ENCODE measurements at places on chromosomes 1 and 21.
A peak's percentile ranks its signal among the peaks of the same experiment; 100 is the strongest.

DNA sequence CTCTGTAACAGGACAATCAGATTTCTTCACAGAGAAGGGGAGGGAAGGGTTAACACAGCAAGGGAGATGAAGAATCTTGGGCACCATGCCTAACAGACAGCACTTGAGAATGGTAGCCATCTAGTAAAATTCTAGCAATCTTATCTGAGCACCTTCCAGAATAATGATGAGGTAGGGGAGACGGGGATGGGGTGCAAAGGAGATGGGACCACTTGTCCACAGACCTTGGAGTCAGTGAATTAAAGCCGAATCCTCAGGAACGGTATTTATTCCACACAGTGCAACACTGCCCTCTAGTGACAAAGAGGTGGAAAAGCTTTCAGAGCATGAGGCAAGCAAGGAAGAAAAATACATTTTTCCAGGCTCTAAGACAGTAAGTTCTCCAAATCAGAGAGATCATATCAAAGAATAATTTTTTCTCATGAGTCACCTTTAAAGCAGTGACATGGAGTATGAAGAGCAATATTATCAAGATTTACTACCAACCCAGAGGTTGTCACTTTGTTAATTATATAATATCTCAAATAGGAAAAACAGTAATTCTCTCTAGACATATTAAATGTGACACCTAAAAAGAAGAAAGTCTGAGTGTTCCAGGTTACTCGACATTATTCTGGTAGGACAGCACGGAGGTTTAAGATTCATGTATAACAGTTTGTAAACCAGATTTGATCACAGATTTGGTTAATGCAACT, 43.3 kb upstream of the LPAR3 start:
- peak; percentile 46 for DNase-seq

DNA sequence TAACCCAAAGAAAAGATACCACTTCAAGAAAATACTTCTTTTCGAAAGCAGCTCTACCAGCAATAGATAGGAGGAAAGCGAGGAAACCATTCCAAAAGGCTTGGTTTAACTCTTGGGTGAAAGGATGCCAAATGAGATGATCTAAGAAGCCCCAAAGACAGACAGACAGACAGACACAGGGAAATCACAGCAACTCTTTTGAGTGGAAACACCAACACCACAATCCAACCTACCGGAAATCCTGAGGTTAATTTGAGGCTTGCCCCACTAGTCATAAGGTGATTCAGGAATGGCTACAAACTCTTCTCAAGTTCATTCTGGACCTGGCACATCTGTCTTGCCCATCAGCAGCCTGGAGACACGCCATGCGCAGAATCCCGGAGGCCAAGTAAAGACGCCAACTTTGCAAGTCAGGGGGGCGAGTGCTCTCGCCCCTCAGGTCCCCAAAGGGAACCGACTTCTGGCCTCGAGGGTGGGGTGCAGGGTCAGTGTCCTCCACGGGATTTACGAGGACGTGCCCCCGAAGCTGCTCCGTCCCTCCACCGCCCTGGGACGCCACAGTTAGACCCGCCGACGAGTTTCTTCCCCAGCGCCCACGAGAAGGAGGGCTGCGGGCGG, 778 bp downstream of the EVI5 start:
- peak; percentile 70 for DNase-seq

- no peak for DNase-seq
These were observed 26.1 kb downstream of the PROK1 start for GRCh38 chr1:110477041-110477440.

GRCh38 chr1:37858931-37859506, 373 bp downstream of the MTF1 start:
- DNase-seq = no peak

DNA sequence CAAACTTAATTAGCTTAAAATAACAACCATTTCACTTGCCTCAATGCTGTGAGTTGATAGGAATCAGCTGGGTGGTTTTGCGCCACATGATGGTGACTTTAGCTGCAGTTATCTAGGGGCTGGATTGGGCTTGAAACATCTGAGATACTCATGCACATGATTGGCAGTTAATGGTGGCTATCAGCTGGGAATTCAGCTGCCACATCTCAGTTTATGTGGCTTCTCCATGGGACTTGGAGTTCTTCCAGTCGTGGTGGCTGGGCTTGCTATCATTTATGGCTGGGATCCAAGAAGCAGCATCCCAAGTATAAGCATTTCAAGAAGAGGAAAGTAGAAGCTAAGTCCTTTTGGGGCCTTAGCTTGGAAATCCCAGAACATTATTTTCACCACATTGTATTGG, 36.4 kb downstream of the PDC start:
- peak; percentile 17 for DNase-seq

- no peak for DNase-seq
These were observed 16.6 kb upstream of the LGALS8 start for GRCh38 chr1:236507022-236507700.

GRCh38 chr1:247638781-247639180, 33.4 kb downstream of the OR2G3 start:
- no peak for DNase-seq

- no peak for DNase-seq
These were observed 10.8 kb downstream of the FMO5 start for GRCh38 chr1:147214325-147214724.

DNA sequence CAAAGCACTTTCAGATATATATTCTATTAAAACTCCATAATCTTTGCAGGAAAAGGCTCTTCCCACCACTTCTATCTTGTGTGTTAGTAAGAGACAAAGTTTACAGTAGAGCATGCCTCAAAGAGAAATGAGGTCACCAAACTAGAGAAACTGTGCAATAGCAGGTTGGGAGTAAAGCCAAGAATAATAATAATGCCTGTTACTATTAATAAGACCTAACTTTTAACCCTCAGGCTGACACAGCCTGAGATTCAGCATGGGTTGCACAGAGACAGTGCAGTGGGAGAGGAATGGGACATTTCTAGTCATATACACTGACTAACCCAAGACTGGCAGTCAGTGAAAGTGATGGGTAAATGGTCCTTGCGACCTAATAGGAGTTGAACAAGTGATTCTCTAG, 320.2 kb upstream of the NFIA start:
- DNase-seq = no peak

- DNase-seq = no peak
These were observed 33.4 kb downstream of the HMCN1 start for GRCh38 chr1:185767508-185768120.

GRCh38 chr1:206631085-206631509, 4.2 kb upstream of the DYRK3 start:
- DNase-seq = peak; percentile 81

GRCh38 chr1:77412820-77413530, 131.2 kb downstream of the AK5 start:
- no peak for DNase-seq

GRCh38 chr1:20689645-20690056, 28.2 kb downstream of the KIF17 start:
- DNase-seq = no peak

DNA sequence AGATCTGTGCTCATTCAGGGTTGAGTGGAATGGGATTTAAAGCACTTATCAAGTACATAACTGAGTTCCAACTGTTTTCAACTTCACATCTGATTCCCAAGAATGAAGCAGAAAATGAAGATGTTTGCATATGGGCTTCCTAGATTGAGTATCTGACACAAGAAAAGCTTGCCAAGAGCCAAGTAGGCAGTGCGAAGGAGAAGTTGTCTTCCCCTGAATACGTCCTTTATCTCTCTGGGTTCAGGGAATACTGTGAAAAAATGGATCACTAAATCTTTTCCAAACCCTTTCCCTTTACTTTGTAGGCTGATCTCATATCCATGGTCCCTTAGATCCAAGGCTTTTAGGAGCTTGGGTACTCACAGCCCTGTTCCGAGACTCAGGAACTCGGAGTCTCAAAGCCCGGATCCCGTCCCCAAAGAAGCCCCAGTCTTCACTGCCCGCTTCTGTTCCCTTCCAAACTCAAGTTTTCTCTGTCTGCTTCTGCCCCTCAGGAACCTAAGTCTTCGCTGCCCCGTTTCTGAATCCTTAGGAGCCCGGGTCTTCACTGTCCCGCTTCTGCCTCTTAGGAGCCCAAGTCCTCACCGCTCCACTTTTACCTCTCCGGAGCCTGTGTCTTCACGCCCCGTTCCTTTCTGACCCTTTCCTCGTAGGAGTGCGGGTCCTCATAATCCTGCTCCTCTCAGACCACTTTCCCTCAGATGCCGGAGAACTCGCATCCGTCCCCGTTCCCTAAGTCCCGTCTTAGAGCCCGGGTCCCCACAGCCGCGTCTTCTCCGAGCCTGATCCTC, 616 bp downstream of the TAF12 start:
- DNase-seq = no peak

- no peak for DNase-seq
These were observed 298.6 kb downstream of the LMX1A start for GRCh38 chr1:165057956-165058355.

DNA sequence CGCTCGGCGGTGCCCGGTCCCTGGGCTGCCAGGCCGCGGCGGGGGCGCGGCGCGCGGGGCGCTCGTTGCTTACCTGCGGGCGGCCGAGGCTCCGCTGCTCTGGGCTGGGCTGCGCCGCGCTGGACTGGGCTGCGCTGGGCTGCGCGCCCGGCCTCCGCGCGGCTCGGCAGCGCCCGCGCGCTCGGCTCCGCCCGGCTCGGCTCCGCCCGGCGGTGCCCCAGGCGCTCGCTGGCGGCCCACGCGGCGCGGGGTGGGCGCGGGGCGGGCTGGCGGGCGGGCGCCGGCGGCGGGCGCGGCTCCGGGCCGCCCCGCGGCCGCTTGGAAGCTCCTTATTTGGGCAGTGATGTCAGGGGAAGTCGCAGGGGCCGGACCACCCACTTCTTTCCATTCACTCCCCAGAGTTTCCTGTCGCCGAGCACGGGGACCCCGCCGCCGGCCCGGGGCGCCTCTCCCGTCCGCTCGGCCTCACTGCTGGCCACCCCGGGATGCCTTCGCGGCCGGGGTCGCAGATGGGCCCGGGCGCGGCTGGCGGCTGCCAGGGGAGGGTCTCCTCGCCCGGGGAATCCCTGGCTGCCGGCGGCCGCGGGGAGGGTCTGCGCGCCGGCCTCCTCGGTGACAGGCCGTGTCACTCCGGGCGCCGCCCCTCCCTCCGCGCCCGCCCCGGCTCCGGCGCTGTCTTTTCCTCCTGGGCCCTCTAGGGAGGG, 177.7 kb upstream of the EDN2 start:
- peak; percentile 82 for DNase-seq

GRCh38 chr21:36589352-36589971, 109.5 kb upstream of the SIM2 start:
- peak; percentile 30 for DNase-seq

GRCh38 chr1:33466159-33466558, 6.3 kb upstream of the ZSCAN20 start:
- DNase-seq = no peak

- DNase-seq = no peak
These were observed 55.4 kb downstream of the EPRS1 start for GRCh38 chr1:219990782-219991510.

- DNase-seq = peak; percentile 97
These were observed at the start of gene EFCAB14 for GRCh38 chr1:46718727-46719622. TSS of gene EFCAB14 (minus strand) at chr1:46719114. CDS start at chr1:46718087, 1,027 bp downstream.

DNA sequence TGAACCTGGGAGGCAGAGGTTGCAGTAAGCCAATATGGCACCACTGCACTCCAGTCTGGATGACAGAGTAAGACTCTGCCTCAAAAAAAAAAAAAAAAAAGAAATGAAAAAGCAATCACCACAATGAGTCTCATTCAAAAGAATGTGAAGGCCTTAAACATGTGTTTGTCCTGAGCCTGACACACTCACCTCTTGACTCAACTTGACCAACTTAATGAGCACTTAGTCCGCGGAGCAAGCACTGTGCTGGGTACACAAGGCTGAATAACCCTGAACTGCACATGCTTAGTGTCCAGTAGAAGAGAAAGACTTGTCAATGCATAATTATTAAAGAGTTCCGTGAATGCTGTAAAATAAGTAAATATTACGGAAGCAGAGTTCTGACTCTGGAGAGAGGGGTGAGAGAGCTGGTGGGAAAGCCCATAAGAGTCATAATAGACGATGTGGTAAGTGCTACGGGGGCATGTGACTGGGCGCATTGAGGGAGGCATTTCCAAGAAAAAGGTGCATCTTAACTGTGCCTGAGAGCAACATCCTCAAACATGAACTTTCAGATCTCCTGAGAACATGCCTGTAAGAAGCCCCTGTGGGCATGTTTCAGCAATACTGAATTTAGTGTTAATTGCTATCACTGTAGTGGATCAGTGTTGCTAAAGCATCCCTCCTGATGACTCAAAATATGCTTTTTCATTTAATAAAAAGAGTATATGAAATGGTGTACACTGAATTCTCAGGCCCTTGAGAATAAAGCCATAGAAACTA, 27.2 kb downstream of the MCOLN2 start:
- DNase-seq = no peak

DNA sequence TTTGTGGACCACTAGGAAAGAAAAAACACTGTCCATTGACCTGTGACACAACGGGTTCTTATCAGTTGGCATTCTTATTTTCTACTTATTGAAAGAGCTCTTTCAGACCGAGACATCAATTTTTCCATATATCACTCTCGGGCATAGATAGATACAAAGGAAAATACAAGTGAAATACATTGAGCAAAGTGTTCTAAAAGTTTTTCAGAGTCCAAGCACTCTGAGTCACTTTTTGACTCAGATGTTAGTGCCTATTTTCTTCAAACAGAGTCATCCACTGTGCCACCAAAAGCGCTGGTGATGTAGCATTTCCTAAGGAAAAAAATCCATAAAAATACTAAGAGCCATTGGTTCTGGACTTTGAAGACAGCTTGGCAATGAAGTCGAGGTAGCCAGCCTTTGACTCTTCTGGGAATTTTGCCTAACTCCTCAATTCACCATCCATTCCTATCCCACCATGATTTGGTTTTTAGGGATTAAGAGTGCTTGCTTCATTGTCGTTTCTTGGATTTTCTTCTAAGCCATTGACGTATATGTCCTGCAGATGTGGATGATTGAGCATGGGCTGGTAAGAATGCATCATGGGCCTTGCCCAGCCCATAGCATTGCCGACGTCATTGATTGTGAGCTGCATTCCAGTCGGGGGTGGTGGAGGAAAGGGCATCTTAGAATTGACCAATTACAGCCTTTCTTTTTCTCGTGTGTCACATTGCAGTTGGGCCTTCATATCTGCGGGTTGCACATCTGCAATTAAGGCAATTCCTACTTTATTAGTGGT, 10.6 kb downstream of the GALNT2 start:
- DNase-seq = no peak

- no peak for DNase-seq
These were observed 14.7 kb upstream of the STRIP1 start for GRCh38 chr1:110019770-110020169.

DNA sequence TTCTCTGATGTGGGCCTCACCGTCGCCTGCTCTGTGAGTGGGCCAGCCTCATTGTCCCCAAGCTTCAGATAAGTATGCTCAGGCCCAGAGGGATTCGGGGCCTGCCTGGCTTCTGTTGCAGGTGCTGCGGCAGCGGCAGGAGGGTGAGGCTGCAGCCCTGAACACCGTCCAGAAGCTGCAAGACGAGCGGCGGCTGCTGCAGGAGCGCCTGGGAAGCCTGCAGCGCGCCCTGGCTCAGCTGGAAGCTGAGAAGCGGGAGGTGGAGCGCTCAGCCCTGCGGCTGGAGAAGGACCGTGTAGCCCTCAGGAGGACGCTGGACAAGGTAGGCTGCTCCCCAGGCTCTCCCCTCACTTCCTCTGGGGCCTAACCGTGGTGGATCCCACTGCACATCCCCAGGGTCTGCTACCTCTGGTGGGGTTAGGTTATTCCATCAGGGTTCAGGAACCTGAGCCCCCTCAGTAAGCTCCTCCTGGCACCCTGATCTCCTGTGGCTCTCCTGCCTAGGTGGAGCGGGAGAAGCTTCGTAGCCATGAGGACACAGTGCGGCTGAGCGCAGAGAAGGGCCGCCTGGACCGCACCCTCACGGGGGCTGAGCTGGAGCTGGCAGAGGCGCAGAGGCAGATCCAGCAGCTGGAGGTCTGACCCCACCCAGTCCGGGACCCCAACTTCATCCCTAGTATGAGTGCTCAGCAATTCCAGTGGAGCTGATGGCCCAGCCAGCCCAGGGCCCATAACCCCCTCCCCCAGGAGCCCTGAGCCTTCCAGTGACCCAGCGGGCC, 10.1 kb downstream of the MFAP2 start:
- no peak for DNase-seq

All from femur (tissue), 1 donor.